T-helper 22 cell (primary cell): ENCODE measurements at places on chromosomes 3 and 15.

GRCh38 chr3:87167628-87168456, 59.3 kb upstream of the CHMP2B start:
- no peak for DNase-seq

- DNase-seq: no peak
These were observed 9.6 kb upstream of the ATP13A3 start for GRCh38 chr3:194496217-194496919.

- no peak for DNase-seq
These were observed 53.7 kb downstream of the NMD3 start for GRCh38 chr3:161274691-161275298.

GRCh38 chr3:156033428-156033827, 87.0 kb upstream of the KCNAB1 start:
- no peak for DNase-seq

GRCh38 chr3:48595075-48595525, at the start of gene COL7A1:
COL7A1 (minus strand) TSS chr3:48595329; CDS start chr3:48595159, 170 bp downstream.
- no peak for DNase-seq

DNA sequence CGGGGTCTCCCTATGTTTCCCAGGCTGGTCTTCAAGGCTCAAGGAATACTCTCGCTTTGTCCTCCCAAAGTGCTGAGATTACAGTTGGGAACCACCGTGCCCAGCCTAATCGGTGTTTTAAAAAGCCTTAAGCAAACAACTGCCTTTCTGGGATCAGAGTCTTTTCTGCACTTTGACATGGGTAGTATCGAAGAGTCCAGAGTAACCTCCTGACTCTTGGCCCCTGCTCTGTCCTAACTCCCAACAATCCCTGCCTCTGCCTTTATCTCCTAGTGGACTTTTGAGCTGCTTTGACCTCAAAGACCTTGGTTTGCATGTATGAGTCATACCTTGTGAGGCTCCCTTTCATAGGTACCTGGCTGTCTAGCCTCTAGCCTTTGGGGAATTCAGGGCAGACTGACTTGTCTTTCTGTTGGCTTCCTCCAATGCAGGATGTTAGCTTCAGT, 21.0 kb upstream of the HACD2 start:
- no peak for DNase-seq

DNA sequence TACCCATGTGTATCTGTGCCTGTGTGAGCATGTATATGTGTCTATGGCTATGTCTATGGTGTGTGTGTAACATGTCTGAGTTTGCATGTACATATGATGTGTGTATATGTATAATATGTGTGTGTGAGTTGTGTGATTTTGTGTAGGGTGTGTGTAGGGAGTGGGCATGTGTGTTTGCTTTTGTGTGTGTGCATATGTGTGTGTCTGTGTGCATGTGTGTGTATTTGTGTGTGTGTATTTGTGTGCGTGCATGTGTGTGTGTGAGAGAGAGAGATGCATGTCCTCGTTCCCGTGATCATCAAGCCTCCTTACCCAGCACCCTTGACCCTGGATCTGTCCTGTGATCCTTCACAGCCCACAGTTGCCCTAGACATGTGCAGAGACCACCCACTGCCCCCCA, 79.5 kb downstream of the LINGO1 start:
- no peak for DNase-seq

- no peak for DNase-seq
These were observed 94.2 kb downstream of the MINAR1 start for GRCh38 chr15:79526376-79526775.

DNA sequence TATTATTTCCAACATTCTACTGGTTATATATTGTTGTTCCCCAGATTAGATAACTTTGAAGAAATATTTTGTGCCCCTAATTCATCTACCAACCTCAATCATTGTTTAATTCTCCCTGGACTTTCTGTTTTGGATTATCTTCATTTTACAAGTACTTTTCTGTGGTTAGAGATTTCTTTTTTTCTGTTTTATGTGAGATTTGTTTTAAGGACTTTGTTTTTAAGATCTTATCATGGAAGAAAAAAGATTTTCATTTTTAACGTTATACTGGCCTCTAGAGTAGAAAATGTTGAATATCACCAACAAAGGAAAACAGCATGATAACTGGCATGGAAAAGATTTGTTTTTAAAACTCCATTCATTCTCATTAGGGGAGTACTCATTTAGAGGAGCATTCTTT, 210.9 kb upstream of the KCNMB2 start:
- no peak for DNase-seq

DNA sequence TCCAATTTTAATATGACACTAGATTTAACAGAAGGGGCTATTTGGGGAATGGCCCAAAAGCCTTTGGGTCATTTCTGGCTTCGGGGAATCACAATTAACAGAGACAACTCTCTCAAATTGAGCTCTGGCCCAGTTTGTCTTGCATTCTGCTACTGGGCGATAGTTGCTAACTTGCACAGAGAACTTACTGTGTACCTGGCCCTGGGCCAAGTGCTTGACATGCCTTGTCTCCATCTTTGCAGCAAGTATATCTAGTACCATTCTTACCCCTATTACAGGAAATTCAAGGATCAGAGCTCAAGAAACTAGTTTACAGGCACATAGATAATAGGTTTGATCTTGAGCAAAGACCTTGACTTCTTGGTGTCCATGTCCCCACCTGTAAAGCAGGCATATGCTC, 175.7 kb downstream of the TMEM108 start:
- no peak for DNase-seq

DNA sequence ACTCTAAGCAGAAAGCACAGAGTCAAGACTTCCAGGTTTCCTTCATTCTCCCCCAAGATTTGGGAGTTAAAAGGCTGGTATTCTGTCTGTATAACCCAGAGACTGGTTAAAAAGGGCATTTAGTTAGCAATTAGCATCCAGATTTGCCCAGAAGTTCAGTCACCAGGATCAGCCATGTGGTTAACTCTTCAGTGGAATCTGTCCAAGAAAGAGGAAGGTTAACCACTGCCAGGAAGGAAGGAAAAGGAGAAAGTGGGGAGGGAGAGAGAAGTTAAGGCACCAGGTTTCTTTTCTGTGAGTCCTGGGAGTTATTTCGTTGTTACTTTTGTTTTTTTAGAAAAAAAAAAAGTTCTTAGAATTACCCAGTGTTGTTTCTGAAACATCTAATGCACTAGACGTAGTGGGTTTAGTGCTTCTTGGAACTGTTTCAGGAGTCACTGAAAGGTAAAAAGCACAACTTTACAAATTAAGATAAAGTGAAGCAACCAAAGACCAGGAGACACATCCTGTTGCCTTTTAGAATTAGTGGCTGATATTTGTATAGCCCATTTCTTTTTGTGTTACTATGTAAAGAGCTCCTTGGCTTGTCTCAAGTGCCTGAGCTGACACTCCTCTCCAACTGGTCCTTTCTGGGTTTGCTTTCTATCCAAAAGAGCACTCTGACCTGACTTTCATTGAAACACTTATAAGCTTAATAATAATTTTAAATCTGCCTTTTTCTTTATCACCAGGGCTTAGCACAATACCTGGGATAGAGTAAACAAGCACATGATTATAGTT, 128.6 kb downstream of the ABI3BP start:
- no peak for DNase-seq

DNA sequence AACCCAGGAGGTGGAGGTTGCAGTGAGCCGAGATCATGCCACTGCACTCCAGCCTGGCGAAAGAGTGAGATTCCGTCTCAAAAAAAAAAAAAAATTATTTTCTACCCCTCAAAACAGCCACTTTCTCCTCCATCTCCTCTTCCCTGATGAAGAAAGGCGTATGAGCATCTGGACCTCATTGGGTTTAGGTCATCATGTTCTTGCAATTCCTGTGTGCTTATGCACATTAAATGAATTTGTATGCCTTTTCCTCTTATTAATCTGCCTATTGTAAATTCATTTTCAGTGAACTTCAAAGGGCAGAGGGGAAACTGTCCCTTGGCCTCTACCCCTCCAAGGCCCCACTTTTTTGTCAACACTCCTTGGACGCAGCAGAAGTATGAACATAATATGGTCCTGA, 117.8 kb downstream of the RPLP1 start:
- no peak for DNase-seq

- no peak for DNase-seq
These were observed 225.8 kb downstream of the CGGBP1 start for GRCh38 chr3:87833039-87833377.

- DNase-seq: no peak
These were observed 1.7 kb downstream of the LYSMD4 start for GRCh38 chr15:99731336-99732123.

GRCh38 chr15:64763021-64763420, 12.4 kb downstream of the RBPMS2 start:
- no peak for DNase-seq

GRCh38 chr3:126573492-126574117, 14.9 kb upstream of the C3orf22 start:
- no peak for DNase-seq

DNA sequence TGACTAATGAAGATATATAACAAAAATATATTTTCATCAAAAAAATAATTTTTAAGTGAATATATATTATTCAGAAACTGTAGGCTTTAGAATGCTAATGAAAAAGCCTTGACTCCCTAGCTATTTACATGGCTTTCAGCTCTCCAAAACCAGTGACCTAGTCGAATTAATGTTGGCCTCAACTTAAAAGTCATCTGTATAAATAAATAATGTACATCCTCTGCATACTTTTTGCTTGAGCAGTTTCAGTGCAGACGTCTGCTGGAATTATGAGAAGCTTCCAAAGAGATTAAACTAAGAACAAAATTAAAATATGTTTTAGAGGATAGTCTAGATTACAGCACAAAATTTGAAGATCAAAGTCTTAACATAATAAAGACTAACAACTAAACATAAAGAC, 520.4 kb upstream of the ALCAM start:
- DNase-seq: no peak

DNA sequence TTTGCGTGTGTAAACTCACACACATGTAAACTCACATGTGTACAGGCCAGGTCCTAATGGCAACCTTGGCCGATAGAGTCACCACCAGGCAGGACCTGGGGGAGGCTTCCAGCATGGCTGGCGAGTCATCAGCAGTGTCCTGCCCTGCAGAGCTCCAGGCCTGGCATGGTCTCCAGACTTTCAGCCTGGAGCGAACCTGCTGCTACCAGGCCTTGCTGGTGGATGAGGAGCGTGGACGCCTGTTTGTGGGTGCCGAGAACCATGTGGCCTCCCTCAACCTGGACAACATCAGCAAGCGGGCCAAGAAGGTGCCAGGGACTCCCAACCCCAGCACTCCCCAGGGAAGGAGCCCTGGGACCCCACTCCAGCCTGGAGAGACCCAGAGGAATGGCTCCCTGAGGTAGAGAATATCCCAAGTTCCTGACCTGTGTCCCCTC, 1.0 kb downstream of the SEMA3B start:
- DNase-seq: no peak

- DNase-seq: no peak
These were observed 40.3 kb downstream of the EIF4E3 start for GRCh38 chr3:71684757-71685386.

DNA sequence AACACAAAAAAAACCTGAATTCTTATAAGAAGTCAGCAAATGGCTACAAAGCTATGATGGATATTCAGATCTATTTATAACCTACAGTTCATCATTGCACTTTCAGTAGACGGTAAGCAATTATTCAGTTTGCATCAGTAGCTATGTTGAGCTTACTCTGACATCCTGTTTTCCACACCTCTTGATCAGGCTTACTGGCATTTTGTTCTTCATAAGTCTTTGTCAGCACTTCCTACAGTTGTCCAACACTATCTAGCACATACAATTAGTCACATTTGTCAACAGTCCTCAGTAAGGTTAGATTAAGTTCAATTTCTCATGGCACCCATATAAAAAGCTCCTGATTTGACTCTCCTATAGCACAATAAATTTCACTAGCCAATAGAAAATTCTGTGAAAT, 71.2 kb upstream of the ST3GAL6 start:
- no peak for DNase-seq

DNA sequence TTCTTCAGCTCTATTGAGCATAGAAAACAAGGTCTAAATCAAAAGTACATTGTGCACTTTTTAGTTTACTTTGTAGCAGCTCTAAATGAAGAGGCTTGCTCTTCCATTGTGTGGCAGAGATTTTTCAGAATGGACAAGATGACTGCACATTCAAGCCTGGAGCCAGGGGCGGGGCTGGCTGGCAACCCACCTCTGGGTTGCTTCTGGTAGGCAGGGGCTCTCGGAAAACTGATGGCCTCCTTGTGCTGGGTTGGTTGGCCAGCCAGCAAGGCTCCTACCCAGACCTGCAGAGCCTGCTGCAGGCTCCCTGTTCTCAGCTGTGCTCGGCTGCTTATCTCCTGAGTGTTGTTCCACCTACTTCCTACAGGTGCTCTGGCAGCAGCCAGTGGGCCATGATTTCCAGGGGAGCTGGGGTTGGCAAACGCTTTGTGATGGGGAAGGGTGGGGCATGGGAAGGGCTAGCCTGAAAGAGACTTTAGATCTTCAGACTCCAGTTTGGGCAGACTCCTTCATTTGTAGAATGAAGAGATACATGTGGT, 8.8 kb downstream of the BSN start:
- DNase-seq: no peak

- DNase-seq: no peak
These were observed 16.1 kb upstream of the TMEM115 start for GRCh38 chr3:50375258-50375931.

DNA sequence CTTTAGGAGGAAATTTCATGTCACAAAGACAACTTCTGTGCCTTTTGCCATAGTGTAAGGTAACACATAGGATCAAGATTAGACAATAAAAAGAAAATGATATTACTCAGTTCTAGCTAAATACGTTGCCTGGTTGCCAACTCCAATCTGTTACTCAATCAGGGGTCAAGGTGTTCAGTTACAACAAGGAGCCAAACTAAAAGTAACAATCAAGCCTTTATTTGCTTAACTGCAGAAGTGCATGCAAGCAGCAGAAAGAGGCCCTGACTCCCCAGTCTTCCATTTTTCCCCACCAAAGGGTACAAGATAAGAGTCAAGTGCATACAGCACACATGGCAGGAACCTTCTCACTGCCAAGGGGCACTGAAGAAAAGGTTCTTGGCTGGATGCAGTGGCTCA, 28.3 kb upstream of the PPP4R2 start:
- DNase-seq: no peak

DNA sequence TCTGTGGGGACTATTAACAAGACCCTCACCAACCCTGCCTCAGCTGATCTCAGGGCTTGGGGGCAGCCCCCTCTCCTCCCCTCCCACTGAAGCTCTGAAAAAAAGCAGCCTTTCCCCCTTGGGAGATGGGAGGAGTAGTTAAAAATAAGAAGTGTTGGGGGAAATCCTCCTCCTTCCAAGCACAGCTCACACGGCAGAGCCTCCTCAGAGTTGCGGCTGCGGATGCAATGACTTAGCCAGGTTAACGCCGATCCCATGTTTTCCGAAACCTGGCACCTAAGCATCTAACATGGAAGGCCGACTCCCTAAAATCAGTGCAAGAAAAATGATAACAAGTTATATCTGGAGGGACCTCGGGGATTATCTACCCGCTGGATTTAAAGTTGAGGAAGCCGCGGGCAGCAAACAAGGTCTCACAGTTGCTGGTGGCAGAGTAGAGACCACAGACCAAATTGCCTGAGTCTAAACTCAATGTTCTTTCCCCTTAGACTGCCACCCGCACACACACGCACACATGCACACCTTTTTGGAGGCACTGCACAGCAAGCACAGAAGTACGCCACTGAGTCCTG, 1.1 kb upstream of the TPM1 start:
- no peak for DNase-seq

GRCh38 chr15:99052205-99052604, 44.6 kb upstream of the PGPEP1L start:
- DNase-seq: no peak

GRCh38 chr3:98952404-98952803, 50.9 kb upstream of the DCBLD2 start:
- no peak for DNase-seq

GRCh38 chr3:23834082-23834870, 28.5 kb downstream of the UBE2E1 start:
- no peak for DNase-seq
